ENCODE measurements at places on chromosomes 16 and 17.

DNA sequence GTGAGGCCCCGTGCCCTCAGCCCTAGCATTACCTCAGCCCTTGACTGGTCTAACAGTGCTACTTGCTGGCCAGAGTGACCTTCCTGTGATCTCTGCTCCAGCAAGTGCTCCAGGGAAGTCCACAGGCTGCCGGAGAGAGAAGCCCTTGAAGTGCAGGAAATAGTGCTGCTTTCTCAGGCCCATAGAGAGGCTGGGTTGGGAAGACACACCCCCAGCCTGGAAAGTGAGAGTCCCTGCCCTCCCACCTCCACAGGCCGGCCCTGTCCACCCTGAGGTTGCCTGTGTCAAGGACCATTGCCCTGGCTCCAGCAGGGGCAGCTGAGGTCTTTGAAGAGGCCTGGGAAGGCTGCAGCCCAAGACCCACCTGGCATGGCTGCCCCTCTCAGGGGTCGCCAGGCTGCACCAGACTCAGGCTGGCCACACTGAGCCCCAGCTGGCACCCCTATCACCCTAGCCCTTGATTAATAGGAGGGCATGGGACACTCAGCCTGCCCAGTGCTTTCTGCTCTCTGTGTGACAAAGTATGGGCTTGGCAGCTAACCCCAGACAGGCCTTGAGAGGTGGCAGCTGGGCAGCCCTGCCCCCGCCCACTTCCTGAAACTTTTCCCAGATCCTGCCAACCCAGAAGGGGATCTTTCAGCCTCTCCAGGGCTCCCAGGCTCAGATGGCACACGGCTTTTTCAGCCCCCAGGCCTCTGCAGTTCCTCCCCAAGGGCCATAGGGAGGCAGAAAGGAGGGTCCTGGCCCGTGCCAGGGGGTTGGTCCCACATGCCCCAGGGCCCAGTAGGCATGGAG is 21.7 kb downstream of the ATP6V0D1 start:
- DNase-seq: no peak

DNA sequence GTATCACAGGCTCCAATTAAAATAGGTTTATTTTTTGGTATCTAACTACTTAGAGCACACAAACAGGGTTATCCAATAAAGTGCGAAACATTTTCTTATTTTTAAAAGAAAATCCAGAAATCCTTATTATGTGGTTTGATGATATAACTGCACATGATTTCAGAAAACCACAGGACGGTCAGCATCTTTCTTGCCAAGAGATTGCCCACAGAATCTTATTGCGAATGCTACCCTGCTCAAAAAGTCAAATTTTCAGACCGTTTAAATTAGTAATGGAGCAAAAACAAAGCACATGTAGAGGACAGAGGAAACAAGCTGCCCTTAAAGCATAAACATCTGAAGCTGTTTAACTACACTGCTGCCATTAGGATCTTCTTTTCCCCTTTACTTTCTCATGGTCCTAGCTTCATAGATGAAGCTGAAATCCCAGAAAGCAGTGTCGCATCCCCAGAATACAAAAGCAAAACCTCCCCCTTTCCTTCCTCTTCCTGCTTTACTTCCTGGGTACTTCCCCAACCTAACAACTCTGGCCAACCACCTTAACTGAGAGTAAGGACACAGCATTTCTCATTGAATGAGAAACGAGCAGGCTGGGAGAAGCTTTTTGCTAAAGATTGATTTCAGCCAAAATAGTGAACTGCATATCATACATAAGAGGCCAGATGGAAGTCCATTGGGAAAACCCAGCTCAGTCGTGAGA is 43.7 kb downstream of the CMTM4 start:
- DNase-seq: no peak

DNA sequence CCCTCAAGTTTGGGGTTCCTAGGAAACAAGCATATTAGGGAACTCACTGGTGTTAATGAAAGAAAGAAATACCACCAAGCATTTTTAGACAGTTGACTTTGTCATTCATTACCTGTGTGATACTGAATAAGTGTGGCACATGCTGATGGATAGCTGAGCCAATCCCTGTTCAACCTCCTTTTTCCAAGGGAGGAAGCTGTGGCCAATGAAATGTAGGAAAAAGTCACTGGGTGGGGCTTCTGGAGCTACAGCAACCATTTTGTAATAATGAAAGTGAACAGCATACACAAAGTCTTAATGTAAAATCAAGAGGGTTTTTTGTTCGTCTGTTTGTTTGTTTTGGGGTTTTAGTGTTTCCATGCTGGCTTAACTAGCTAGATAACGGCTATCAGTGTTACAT is 254.3 kb upstream of the SALL1 start:
- DNase-seq: no peak

DNA sequence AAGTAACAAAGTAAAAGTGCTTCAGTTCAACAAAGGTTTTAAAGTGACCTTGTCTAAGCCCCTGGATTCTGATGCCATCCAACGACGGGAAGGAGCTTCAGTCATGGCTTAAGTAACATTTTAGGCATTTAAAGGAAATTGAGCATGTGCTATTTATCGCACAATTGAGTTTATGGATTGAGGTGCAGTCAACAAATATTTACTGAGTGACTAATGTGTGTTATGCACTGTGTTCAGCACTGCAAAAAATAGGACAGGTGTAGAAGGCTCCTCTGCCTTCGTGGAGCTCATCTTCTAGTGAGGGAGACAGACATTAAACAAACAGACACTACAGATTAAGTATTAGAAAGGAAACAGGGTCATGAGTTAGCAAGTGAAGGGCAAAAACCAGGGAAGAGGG is 12.5 kb downstream of the TMIGD1 start:
- DNase-seq: no peak

- DNase-seq: peak; percentile 27
Measured at GRCh38 chr17:47847341-47848197, 3.4 kb downstream of the SP6 start.

DNA sequence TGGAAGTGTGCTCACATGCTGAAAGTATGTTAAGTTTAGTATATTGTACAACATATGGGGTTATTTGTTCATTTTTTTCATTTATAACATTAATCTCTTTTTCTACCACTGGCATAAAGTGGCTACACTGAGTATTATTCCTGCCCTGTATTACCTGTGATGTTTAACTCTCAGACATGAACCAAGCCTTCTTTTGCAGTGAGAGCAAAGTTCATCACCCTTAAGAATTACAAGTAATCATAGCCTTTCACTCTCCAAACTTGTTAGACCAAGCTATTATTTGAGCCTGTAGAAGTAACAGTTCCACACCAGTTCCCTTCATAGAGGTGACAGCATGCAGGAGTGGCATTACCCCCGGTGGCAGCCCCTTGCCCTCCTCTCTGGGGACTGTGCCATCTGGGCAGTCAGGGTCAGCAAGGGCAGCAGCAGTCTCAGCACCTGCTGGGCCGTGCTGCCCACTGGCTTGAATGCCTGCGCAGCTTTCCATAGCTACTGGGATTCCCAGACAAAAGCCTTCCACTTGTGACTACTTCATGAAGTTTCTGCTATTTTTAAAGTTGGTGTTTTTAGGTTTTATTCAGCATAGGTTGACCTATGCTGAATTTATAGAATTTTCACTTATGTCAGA is 71.3 kb downstream of the TMC6 start:
- no peak for DNase-seq

- DNase-seq: no peak
Measured at GRCh38 chr17:70644096-70644495, 474.8 kb downstream of the KCNJ2 start.

- DNase-seq: no peak
Measured at GRCh38 chr16:20868890-20869289, 31.3 kb downstream of the DCUN1D3 start.

GRCh38 chr17:41689497-41690299 is 1.0 kb downstream of the EIF1 start:
- peak; percentile 65 for DNase-seq

DNA sequence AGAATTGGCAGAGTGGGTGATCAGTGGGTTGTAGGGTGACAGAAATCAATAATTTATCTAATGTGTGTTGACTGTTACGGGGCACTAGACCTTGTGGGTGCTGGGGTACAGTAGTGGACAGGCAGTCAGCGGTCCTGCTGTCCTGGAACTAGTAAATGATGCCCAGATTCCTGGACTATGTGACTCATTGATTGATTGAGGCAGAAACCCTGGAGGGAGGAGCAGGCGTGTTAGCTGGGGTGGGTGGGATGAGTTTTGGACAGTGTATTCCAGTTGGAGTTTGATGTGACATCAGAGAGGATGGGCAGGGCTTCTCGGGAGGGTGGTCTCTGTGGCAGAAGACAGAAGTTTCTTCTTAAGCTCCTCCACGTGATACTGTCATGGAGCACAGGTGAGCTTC is 24.4 kb downstream of the PRMT7 start:
- no peak for DNase-seq
